ENCODE measurements at places on chromosomes 11 and 22. TPM values are rescaled to one million over a fixed set of nuclear protein-coding genes. Genes with fewer than 3 reads are reported as not detected.

- no peak for DNase-seq
- H3K4me3 ChIP-seq = no peak overlapping the region
- H3K27me3 ChIP-seq = peaks cover 2% of the 10 kb centered on the region
- no peaks in the 10 kb centered on the region for H3K36me3 ChIP-seq
Observed at GRCh38 chr22:44776605-44777363, 24.4 kb downstream of the ARHGAP8 start.

NRXN2 gene
- 0.17 TPM for total RNA-seq

DNA sequence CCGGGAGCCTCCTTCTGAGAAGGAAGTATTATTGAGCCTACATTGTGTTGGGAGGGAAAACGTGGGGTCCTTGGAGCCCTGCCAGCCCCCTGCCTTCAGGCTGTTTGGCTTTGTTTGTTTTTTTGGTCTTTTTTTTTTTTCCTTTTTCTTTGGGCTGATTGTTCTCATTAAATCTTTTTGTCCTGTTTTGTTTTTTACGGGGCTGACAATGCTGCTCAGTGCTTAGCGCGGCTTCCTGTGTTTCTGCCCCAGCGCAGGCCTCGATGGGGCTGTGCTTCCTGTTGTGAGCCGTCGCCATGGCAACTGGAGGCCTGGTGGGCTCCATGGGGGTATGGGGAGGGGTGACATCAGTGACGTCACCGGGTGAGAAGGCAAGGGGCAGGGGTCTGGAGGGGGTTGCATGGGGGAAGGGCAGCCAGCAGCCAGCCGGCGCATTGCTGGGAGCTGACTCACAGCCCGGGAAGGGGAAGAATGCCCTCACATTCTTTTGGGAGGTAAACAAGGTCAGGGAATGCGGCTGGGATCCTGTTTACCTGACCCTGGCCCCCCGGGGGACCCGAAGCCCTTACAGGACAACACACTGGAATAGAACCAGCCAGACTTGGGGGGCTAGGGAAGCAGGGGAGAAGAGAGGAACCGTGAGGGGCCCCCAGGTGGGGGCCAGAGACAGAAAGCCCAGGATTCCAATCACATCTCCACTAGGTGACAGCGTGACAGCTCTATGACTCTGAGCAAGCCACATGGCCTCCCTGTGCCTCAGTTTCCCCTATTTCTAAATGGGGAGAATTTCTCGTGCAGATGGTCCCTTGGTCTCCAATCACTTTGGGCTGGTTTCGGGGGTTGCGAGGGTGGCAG, 22.2 kb upstream of the CBX7 start:
- no peaks in the 10 kb centered on the region for H3K27me3 ChIP-seq
- H3K36me3 ChIP-seq = no peaks in the 10 kb centered on the region
- peak; percentile 70 for DNase-seq
- no peak overlapping the region for H3K4me3 ChIP-seq

KBTBD4 gene
- total RNA-seq = 11.9 TPM

GRCh38 chr11:27599217-27599616, 92.6 kb upstream of the LIN7C start:
- H3K4me1 ChIP-seq = no peaks in the 10 kb centered on the region
- no peaks in the 10 kb centered on the region for H3K36me3 ChIP-seq
- no peak for DNase-seq
- no peak overlapping the region for H3K27ac ChIP-seq
- H3K27me3 ChIP-seq = no peaks in the 10 kb centered on the region

PPM1F gene
- 24.2 TPM for total RNA-seq

DNA sequence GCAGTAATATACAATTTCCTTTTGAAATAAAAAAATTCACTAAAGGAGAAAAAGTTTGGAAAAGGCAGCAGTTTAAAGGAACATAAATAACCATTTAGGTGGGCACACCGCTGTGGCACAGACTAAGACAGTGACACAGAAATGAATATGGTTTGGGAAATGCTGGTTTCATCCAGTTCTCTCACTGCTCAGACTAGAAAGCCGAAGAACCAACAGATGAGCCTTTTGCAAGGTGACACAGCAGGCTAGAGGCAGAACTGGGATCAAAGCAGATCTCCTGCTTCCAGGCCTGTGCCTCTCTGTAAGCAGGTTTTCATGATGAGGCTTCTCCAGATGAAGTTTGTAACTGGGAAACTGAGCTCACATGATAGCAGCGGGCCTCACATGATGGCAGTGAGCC, 380.0 kb upstream of the NARS2 start:
- H3K27ac ChIP-seq = no peak overlapping the region
- no peaks in the 10 kb centered on the region for H3K27me3 ChIP-seq
- no peak overlapping the region for H3K4me3 ChIP-seq
- no peak for DNase-seq
- H3K4me1 ChIP-seq = peaks cover 15% of the 10 kb centered on the region
- no peaks in the 10 kb centered on the region for H3K36me3 ChIP-seq

DNA sequence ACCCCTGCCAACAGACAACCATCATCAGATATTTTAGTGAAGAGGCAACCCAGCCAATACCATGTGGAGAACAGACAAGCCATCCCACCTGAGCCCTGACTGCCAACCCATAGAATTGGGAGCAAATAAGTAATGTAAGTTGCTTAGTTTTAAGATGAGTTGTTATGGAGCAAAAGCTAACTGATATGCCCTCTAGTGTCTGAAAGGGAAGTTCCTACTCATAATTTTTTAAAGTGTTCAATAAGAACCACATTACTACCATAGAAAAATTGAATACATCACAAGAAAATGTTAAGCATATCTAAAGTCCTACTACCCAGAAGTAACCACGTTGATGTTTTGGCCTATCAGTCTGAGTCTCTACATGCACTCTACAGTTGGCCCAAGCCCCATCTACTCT, 50.8 kb upstream of the SLC36A4 start:
- no peak overlapping the region for H3K4me3 ChIP-seq
- DNase-seq = no peak
- no peaks in the 10 kb centered on the region for H3K4me1 ChIP-seq
- H3K27me3 ChIP-seq = no peaks in the 10 kb centered on the region
- no peaks in the 10 kb centered on the region for H3K36me3 ChIP-seq
- no peak overlapping the region for H3K27ac ChIP-seq

DNA sequence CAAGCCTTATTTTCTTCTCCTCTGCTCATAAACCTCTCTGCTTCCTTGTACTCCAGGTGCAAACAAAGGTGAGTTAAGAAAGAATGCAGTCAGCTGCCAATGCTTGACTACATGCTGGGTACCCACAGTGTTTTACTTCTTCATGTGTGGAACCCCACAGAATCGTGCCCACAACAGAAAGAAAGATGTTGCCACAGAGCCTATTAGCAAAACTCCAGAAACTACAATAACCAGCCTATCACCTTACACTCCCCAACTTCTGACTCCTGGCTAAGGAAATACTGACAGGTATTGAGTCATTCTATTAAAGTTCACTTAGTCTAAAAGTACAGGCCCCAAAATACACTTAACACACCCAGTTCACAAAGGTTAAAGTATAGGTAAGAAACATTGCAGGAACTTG, 56.9 kb upstream of the CCDC89 start:
- H3K4me3 ChIP-seq = no peak overlapping the region
- no peaks in the 10 kb centered on the region for H3K36me3 ChIP-seq
- peaks cover 3% of the 10 kb centered on the region for H3K4me1 ChIP-seq
- no peaks in the 10 kb centered on the region for H3K27me3 ChIP-seq
- H3K27ac ChIP-seq = no peak overlapping the region

GRCh38 chr11:8333811-8334401, 70.2 kb upstream of the LMO1 start:
- no peak overlapping the region for H3K4me3 ChIP-seq
- H3K27me3 ChIP-seq = no peaks in the 10 kb centered on the region
- peak; percentile 3 for DNase-seq
- H3K36me3 ChIP-seq = no peaks in the 10 kb centered on the region
- H3K4me1 ChIP-seq = peaks cover 12% of the 10 kb centered on the region

GRCh38 chr11:2299773-2300172, 1.9 kb downstream of the C11orf21 start:
- H3K4me3 ChIP-seq = no peak overlapping the region
- peaks cover 3% of the 10 kb centered on the region for H3K27me3 ChIP-seq
- no peak overlapping the region for H3K27ac ChIP-seq
- no peak for DNase-seq

GRCh38 chr11:46265764-46266163, 11.7 kb upstream of the CREB3L1 start:
- H3K4me1 ChIP-seq = no peaks in the 10 kb centered on the region
- no peak for DNase-seq
- H3K36me3 ChIP-seq = no peaks in the 10 kb centered on the region
- no peak overlapping the region for H3K4me3 ChIP-seq
- no peak overlapping the region for H3K27ac ChIP-seq
- peaks cover 4% of the 10 kb centered on the region for H3K27me3 ChIP-seq

HBB gene
- total RNA-seq = not detected

ART1 gene
- not detected for total RNA-seq
